Stimulated activated CD8-positive, alpha-beta memory T cell treated with anti-CD3 and anti-CD28 coated beads, Interleukin-4, amount 100 ng/mL, for 1 hour (primary cell): ENCODE measurements at places on chromosomes 5 and 9.

- DNase-seq = no peak
Measured at GRCh38 chr9:118640836-118641560, 728.2 kb downstream of the BRINP1 start.

DNA sequence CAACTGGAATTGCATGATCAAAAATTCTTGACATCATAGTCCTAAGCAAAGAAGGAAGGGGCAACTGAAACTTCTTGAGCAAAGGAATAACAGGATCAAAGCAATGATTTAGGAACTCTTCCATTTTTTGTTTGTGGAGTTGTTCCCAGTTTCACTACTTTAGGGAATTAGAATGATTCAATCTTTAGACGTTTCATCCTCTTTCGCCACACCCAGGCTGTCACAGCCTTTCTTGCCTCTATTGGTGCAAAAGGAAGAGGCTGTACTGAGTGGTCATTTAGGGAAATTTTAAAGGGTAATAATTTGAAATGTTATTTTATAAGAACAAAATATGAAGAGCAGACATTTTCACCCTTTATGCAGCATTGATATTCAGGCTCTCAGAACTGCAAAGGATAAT is 1026.0 kb upstream of the ARRDC3 start:
- no peak for DNase-seq

DNA sequence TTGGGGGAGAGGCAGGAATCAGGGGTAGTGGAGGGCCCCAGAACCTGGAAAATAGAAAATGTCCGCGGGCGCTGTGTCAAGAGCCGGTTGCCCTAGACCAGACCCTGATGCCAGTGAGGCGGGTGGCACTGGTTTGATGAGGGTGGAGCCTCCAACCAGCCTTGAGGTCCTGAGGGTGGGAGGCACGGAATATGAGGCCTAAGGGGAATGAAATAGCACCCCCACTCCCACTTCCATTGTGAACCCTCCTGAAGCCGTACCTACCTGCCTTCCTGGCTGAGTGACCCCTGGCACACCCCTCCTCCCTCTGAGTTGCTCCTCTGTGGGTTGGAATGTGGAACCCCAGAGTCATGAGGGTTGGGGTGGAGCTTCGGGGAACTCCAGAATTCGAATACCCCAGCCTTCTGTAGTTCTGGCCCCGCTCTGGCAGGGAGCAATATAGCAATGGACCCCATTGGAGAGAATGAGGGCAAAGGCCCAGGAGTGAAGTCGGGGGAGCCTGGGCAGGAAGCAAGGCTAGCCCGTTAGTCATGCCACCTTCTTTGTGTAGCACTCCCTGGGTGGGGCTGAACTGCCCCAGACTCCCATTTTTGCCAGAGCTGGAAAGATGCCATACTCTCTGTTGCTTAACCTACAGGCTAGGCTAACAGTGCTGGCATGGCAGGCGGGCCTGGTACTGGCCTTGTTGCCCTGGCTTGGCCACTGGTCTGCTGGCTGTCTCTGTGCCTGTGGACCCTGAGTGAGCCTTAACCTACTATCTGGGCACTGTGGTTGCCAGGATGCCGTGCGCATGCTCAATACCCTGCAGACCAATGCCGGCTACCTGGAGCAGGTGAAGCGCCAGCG is 1.0 kb downstream of the FPGS start:
- DNase-seq = no peak

- DNase-seq = no peak
Measured at GRCh38 chr5:37810311-37810710, 29.5 kb downstream of the GDNF start.

- no peak for DNase-seq
Measured at GRCh38 chr9:137191691-137192447, 3.4 kb downstream of the SSNA1 start.

- no peak for DNase-seq
Measured at GRCh38 chr9:135814421-135815095, 92.8 kb downstream of the CAMSAP1 start.

DNA sequence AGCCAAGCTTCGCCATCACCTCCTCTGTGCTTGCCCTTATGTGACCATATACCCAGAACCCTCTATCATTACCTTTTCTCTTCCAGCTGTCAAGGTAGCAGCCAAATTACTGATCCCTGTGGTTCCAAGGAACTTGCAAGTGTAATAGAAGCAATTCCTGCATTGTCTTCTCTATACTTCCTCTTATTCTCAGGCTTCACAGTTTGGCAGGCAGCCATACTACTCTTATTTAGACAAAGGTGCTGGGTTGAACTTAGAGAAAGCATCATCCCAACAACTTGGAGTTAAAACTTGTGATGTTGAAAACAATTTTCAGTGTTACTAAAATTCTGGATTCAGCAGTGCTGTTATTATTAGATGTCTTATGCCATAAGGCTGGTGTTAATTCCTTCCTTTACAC is 93.2 kb downstream of the NLN start:
- no peak for DNase-seq

GRCh38 chr5:34041247-34041972 is 1.6 kb downstream of the C1QTNF3 start:
- no peak for DNase-seq

DNA sequence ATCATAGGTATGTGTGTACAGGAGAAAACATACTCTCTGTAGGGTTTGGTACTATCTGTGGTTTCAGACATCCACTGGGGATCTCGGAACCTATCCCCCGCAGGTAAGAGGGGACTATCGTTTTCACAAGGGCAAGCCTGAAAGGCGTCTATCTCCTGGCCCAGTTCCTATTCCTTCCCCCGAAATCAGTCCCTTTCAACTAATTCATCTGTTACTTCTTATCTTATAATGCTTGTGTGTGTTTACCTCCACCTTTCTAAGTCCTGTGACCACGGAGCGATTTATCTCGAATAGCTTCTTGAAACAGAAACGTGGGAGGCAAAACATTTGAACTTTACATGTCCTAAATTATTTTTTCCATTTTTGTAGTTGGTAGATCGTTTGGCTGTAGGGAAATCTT is 11.4 kb downstream of the ABO start:
- DNase-seq = no peak

DNA sequence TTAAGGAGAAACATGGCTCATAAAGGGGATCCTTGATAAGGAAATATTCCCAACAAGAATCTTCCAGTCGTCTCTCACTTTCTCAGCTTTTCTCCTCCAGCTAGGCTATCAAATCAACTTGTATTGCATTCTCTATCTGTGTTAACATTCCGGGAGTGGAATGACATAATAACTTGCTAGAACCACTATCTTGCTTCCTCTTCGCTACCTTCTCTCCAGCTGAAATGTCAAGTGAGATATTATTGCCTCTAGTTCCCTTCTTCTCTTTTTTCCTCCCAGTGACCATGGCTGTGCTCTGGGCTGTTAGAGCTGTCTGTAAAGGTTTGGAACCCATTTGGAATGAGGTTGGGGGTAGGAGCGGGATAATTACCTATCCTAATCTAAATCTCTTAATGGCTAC is 1329.5 kb upstream of the WWC1 start:
- no peak for DNase-seq

DNA sequence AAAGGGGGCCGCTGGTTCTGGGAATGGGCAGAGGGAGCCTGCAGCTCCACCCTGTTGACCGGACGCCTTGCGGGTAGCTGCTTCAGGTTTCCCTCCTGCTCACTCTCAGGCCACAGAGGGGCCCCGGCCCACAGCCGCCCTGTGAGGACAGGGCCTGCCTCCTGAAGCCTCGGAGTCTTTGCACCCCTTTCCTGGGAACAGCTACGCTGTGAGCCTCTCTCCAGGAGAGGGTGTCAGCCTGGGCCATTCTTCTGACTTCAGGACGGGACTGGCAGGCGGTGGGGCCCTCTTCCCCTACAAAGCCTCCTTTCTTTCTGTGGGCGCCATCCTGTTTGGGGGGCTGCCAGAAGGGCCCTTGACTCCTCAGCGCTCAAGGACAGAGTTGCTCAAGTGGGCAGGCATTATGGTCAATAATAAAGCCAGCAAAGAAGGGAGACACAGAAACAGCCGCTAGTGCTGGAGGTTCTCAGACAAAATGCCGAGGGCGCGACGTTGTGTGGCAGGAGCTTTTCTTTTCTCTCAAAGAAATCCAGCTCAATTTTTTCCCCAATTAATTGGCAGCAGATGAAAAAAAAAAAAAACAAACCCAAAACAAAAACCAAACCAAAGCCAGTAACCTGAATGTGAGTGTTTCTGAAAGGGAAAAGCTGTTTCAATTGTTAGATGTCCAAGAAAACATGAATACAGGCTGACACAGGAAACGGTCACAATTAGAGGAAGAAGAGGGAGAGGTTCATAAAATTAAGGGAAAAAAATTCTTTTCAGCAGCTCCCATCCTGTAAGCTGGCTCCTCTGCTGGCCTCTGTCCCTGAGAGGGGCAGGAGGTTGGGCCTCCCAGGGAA is 12.8 kb upstream of the SLC25A51 start:
- no peak for DNase-seq

GRCh38 chr9:80492221-80492620 is 920.5 kb downstream of the TLE4 start:
- DNase-seq = no peak

DNA sequence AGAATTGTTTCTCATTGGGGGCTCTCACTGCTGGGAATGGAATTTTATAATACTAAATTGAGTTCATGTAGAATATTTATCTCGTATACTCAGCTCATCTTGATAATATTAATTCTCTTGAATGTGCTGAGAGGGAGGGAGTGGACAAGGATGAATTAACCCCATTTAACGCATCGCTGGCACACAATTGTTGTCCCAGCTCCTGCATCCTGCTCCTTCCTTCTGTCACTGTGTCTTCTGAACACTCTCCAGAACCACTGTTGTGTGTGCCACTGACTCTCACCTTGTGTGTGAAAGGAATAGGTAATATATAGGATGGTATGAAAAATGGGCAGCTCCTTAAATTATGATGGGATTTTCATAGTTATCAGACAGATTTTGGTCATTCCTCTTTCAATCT is 267.3 kb downstream of the MTRR start:
- DNase-seq = no peak

- DNase-seq = no peak
Measured at GRCh38 chr5:4383102-4383501, 757.0 kb upstream of the ADAMTS16 start.

DNA sequence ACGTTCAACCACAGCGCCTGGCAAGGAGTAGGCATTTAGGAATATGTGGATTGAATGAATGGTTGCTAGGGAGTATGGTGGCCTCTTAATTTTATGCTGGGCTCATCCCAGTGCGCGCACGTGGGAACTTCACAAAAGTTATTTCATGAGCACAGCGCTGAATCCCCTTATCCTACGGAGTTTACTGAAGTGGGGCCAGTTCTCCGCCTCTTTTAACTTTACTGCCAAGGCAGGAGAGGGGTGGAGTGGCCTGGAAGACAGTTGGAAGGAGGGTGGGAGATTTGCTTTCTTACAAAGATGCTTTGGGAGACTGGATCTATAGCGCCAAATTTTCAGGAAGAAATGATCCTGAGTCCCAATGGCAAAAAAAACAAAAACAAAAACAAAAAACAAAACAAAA is 326.5 kb downstream of the SH3GL2 start:
- DNase-seq = no peak

GRCh38 chr9:14962193-14962882 is 52.1 kb upstream of the FREM1 start:
- DNase-seq = no peak

DNA sequence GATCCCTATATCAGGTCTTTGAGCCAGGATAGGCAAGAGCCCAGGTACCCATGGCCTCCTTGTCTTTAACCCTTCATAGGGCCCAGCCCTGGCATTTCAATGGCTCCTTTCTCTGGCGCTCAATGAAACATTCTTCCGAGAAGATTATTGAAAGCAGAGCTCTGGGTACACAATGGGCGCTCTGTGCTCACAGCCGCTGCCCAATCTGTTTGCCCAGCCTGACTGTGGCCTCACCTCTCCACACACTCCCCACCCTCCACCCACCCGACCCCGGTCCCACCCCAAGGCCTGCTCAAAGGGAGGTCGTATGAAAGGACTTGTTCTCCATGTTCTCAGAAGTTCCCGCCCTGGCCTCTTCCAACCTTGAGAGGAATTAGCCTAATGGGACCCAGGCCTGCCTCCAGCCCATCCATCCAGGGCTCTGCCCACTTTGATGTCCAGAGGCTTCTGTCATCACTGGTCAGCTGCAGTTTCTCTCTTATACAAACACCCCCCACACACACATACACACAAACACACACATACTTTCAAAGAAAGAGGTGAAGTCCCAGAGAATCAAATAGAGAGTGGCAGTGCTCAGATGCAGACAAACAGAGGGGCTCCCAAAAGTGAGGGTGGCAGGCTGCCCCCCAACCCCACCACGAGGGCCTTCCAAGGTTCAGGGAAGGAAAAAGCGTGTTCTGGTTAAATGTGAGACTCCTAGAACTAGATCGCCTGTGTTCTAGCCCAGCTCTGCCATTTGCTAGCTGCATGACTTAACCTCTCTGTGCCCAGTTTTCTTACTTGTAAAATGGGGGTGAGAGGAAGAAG is 5.1 kb upstream of the ARSI start:
- no peak for DNase-seq

GRCh38 chr9:71479621-71480020 is 288.7 kb downstream of the CEMIP2 start:
- no peak for DNase-seq

GRCh38 chr5:151213803-151214613 is 9.9 kb downstream of the CCDC69 start:
- DNase-seq = peak; percentile 73

DNA sequence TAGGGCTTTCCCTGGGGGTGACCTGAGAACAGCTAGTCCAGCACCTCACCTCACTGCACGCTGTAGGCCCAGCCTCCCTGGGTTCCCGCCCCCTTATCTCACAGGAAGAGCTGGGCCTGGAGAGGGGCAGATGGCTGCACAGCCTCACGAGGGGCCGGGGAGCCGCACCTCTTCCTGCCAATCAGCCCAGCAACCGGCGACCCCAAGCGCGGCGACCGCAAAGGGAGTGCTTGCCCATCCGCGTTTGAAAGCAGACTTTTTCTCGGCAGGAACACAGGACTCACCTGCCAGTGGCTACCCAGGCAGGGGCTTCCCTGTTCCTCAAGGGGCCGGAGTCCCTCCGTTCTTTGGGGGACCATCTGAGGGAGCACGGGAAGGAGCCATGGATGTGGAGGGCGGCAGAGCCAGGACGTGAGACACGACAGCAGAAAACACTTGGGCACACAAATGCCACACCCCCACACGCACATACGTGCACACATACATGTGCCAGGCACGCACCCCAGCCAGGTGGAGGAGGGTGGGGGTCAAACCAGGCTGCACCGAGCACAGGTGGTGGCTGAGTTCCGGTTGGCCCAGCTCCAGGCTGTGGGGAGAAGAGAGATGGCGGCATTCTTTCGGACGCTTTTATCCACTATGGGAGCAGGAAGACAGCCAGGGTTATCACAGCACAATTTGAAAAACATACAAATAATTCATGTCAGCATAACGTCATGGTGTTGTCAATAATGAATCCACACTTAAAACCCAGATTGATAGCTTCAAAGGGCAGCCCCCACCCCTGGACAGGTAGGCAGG is 11.3 kb downstream of the TMEM250 start:
- DNase-seq = no peak

DNA sequence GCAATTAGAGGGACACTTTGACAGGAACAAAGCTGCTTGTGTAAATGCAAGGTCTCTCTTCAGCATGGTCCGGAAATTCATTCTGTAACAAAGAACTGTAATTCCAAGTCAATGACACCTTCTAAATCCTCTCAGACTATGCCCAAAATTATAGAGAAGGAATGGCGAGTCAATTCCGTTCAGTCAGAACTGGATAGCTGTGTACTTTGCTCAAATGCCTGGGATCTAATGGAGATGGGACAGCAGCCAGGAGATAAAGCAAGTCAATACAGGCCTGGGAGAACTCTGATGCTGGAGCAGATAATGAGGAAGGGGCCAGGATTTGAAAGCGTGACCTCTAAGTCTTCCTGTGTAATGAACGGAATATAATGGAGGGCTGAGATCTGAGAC is 96.4 kb upstream of the SPRY4 start:
- no peak for DNase-seq
